ENCODE measurements at places on chromosomes 16 and 17. TPM values are rescaled to one million over a fixed set of nuclear protein-coding genes. Genes with fewer than 3 reads are reported as not detected.

NPIPB13 gene
- total RNA-seq: 8.2 TPM

CETP gene
- not detected for total RNA-seq

CCL16 gene
- total RNA-seq: not detected

SLC6A4 gene
- total RNA-seq: not detected

ABCC12 gene
- not detected for total RNA-seq

CRYBA1 gene
- not detected for total RNA-seq

GINS2 gene
- 61.6 TPM for total RNA-seq

GLTPD2 gene
- not detected for total RNA-seq

FBXL20 gene
- 15.1 TPM for total RNA-seq

CLDN9 gene
- total RNA-seq: 0.44 TPM

GRCh38 chr16:49466881-49467280 is 93.3 kb downstream of the C16orf78 start:
- H3K27ac ChIP-seq: no peak overlapping the region
- no peak for DNase-seq
- no peaks in the 10 kb centered on the region for H3K4me1 ChIP-seq
- no peak overlapping the region for H3K4me3 ChIP-seq

- no peak overlapping the region for H3K27ac ChIP-seq
- no peak overlapping the region for H3K4me3 ChIP-seq
- peaks cover 3% of the 10 kb centered on the region for H3K4me1 ChIP-seq
- H3K36me3 ChIP-seq: no peaks in the 10 kb centered on the region
- no peak for DNase-seq
Observed at GRCh38 chr16:4319454-4320421, 3.9 kb downstream of the GLIS2 start.

DNA sequence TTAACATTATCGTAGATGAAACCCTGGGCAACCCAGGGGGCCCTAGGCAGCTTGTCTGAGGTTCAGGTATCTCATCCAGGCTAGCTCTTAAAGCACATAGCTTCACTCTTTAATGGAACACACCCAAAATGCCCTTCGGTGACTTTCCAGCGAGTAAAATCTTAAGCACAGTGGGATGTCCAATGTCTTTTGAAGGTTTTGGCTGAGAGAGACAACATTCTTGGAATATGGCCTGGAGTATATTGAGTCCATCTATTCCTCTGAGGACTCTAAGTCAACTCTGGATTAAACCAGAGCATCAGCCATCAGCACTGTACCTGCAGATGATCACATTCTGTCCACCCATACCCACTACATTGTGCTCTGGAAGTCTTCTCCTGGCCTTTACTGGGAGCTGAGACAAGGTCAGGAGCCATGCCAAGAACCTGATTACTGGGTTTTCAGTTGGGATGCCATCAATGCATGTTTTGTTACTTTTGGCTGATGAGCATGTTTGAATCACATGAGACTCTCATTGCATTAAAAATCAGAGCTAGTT is 63.4 kb upstream of the CDH11 start:
- no peaks in the 10 kb centered on the region for H3K36me3 ChIP-seq
- no peaks in the 10 kb centered on the region for H3K4me1 ChIP-seq
- no peak for DNase-seq
- no peak overlapping the region for H3K4me3 ChIP-seq

DNA sequence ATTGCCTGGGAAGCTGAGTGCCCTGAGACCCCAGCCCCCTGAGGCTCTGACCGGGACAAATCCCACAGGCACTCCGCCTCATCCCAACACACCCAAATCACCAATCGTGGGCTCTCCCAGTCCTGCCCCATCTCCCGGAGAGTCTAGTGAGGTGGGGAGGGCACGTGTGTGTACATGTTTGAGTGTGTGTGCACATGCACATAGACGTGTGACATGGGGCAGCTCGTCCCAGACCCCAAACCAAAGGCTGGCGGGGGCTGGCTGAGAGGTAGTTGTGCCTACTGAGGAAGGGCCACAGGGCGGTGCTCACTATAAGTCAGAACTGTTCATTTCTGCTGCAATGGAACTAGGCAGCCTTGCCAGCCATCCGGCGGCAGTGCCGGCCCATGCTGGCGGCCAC is 8.6 kb downstream of the SNAI3 start:
- H3K4me1 ChIP-seq: no peaks in the 10 kb centered on the region
- H3K27me3 ChIP-seq: no peaks in the 10 kb centered on the region
- no peak overlapping the region for H3K4me3 ChIP-seq
- H3K27ac ChIP-seq: no peak overlapping the region

DNA sequence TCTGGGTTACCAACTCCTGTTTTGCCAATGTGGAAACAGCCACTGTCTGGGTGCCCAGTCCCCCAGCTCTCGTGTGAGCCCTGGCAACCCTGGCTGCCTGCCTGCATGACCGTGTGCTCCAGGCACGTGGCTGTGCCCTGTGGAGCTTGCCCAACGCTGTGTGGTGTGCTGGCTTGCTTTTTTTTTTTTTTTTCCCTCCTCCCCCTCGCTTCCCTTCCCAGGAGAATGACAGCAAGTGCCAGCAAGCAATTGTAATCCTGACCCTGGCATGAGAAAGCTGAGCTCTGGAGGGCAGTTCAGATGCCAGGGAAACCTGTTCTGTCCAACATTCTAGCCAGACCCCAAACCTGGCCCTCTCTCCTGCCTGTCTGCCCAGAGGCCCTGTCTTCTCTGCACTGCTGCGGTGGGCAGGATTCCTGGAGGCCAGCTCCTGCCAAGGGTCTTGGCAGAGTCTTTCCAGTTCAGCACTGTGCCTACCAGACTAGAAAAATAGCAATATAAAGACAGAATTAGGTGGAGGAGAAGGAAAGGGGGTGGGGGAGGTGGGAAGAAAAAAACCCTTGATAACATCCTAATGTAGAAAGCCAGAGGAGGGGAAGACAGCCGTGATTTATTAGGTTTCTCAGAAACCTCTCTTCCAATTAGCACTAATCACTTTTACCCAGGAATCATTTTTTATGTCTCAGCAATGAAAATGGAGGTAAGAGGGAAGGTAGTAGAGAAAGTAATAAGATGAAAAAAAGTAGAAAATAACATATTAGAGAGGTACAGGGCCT is 9.0 kb downstream of the HLF start:
- no peak overlapping the region for H3K4me3 ChIP-seq
- H3K36me3 ChIP-seq: no peaks in the 10 kb centered on the region
- peaks cover 11% of the 10 kb centered on the region for H3K27me3 ChIP-seq
- no peak overlapping the region for H3K27ac ChIP-seq
- DNase-seq: no peak

DNA sequence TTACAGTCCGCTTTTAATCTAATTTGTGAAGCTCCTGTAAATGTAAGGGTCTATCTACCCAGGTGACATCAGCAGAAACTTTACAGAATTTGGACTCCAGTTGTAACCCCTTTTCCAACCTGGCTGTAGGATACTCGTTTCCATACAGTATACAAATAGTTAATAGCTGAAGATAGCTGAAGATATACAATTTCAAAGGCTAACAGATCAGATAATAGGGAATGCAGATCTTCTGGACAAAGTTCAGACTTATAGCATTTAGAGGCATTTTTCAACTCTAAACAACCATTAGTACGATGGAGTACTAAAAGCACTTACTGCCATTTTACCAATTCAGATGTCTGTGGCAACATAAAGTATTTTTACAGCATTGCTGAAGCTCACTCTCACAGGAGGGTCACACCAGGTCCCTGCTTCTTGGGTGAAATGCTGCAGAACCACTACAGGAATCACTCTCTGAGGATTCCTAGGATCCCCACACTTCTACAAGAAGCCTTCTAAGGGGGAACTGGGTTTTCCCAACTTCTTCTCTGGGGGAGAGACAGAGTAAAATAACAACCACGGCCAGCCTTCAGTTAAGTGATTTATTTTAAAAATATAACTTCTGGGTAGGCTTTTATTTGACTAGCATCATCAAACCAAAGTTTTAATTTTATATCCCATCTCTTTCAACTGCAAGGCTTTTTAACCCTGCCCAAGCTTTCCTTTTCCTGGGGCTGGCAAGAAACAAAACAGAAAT is 2.9 kb downstream of the VEZF1 start:
- peaks cover 50% of the 10 kb centered on the region for H3K36me3 ChIP-seq
- peaks cover 26% of the 10 kb centered on the region for H3K4me1 ChIP-seq
- no peaks in the 10 kb centered on the region for H3K27me3 ChIP-seq
- no peak for DNase-seq

DNA sequence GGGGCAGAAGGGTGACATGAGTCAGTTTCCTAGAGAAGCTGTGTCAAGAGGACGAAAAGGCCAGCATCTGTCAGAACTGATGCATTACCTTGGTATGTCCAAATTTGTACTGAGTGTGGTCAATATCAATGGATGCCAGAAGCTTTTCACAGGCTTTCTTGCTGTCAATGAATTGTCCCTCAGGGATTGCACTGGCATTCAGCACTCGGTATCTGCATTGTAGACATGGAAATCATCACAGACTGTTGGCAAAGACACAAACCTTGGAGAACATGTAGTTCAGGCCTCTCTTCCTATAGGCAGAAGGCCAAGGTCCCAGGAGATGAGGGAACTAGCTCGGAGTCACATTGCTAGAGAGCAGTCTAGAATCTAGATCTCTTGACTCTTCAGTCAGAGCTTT is 16.6 kb downstream of the MYH3 start:
- DNase-seq: no peak
- no peaks in the 10 kb centered on the region for H3K4me1 ChIP-seq
- H3K27ac ChIP-seq: no peak overlapping the region
- H3K36me3 ChIP-seq: no peaks in the 10 kb centered on the region

GRCh38 chr17:51371732-51372151 is 111.4 kb downstream of the UTP18 start:
- H3K27me3 ChIP-seq: peaks cover 7% of the 10 kb centered on the region
- DNase-seq: peak; percentile 65
- peak overlapping the region; percentile 20 for H3K4me3 ChIP-seq
- no peaks in the 10 kb centered on the region for H3K4me1 ChIP-seq

DNA sequence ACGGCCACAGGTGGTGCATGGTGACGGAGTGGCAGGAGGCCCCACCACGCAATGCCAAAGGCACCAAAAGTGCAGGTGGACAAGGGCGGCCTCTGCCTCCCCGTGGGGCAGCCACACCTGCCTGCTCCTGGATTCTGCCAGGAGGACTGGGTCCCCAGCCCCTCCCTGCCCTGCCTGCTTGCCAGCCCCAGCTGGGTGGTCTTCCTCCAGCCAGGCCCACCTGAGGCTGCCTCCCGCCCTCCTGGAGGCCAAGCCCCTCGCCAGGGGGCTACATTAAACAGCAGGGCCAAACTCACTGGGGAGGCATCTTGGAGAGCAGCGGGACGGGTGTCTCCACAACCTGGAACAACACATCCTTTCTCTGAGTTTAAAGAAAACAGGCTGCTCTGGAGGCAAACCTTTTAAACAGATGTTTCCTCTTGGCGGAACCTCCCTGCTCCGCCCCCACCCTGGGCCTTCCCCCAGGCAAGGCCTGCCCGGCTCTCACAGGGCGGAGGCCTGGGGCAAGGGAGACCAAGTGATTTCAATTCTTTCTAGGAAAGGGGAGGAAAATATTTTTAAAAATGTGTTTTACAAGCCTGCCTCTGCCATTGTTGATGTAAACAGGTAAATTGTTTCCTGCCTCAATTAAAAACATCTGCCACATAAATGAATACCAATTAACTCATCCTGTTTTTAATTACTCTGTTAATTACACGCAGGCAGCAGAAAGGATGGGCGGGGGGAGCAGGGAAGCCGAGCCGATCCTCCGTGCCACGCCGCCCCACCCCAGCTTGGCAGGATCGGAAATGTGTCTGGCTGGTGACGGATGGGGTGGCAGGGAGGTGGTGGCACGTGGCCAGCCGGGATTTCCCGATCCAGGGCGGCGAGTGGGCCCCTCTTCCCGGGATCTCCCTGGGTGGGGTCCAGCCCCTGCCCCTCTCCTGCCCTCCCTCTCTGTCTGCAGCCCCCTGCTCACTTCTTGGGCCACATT is 54.4 kb upstream of the PABPN1L start:
- H3K4me1 ChIP-seq: peaks cover 69% of the 10 kb centered on the region
- no peak for DNase-seq
- H3K36me3 ChIP-seq: peaks cover 96% of the 10 kb centered on the region
- H3K4me3 ChIP-seq: no peak overlapping the region

- H3K27ac ChIP-seq: no peak overlapping the region
- H3K36me3 ChIP-seq: no peaks in the 10 kb centered on the region
- H3K4me1 ChIP-seq: peaks cover 6% of the 10 kb centered on the region
- peak; percentile 87 for DNase-seq
- H3K4me3 ChIP-seq: no peak overlapping the region
Observed at GRCh38 chr16:81723098-81723723, 55.9 kb upstream of the PLCG2 start.

- no peaks in the 10 kb centered on the region for H3K4me1 ChIP-seq
- H3K36me3 ChIP-seq: no peaks in the 10 kb centered on the region
- no peak overlapping the region for H3K4me3 ChIP-seq
Observed at GRCh38 chr16:50234771-50235556, 31.4 kb upstream of the ADCY7 start.

DNA sequence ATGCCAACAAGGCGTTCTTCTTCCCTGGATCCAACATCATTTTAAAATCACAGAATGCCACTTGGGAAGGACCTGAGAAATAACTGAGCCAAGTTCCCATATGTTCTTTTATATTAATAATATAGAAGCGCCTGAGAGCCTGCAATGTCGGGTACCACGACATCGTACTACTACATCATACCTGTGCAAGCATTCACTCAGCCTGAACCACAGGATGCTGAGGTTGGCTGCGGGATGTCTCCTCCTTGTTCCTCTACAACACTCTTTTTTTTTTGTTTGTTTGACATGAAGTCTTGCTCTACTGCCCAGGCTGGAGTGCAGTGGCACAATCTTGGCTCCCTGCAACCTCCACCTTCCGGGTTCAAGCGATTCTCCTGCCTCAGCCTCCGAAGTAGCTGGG is 2.1 kb upstream of the ATP2C2 start:
- H3K27me3 ChIP-seq: peaks cover 84% of the 10 kb centered on the region
- no peak overlapping the region for H3K4me3 ChIP-seq
- H3K4me1 ChIP-seq: no peaks in the 10 kb centered on the region

GRCh38 chr17:45038728-45039634 is 12.5 kb downstream of the DCAKD start:
- peaks cover 14% of the 10 kb centered on the region for H3K36me3 ChIP-seq
- no peak overlapping the region for H3K4me3 ChIP-seq
- no peak overlapping the region for H3K27ac ChIP-seq

DNA sequence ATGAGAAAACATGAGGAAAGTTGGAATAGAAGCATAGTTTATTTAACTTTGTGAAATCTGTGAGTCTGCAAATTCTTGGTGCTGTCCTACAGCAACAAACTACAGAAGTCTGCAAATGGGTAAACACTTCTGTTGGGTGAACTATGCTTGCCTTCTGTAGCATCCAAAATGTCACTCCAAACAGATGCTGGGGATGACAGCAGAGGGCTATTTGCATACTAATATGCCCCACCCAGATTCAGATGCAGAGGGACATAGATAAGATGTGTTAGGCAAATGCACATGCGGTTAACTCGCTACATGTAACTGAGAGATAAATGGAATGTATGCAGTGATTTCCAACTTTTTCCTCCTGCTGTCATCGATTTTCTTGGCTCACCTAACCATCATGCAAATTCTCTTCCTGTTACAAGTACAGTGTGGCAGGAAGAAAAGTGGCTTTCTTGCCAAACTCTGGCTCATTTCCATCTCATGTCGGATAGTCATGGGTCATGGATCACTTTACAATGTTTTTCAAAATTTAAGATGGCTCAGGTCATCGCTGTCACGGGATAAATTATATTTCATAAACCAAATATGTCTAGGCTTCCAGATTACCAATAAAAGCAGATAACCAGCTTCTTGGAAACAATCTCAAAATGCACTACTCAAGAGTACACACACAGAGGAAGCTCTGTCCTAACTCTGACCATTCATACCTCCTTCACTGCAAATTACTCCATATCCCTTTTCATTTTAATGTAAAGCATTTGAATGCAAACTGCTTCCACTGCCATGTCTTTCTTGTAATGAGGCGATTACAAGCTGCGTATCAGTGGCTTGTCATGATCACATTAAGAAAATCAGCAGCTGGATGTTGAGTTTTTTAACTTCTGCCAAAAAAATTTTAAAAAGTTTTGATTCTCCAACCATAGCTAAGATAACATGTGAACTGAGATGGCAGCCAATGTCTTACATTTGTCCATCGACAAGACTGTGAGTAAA is 47.7 kb downstream of the ADAMTS18 start:
- no peaks in the 10 kb centered on the region for H3K27me3 ChIP-seq
- H3K4me3 ChIP-seq: no peak overlapping the region
- DNase-seq: no peak

Data from K562 (cell line).